ENCODE measurements at places on chromosomes 3 and 15. TPM values are rescaled to one million over a fixed set of nuclear protein-coding genes. Genes with fewer than 3 reads are reported as not detected.

GRCh38 chr15:79475306-79475705 is 43.2 kb downstream of the MINAR1 start:
- DNase-seq: no peak

GRCh38 chr3:23430781-23431398 is 227.8 kb downstream of the UBE2E2 start:
- no peak for DNase-seq

DNA sequence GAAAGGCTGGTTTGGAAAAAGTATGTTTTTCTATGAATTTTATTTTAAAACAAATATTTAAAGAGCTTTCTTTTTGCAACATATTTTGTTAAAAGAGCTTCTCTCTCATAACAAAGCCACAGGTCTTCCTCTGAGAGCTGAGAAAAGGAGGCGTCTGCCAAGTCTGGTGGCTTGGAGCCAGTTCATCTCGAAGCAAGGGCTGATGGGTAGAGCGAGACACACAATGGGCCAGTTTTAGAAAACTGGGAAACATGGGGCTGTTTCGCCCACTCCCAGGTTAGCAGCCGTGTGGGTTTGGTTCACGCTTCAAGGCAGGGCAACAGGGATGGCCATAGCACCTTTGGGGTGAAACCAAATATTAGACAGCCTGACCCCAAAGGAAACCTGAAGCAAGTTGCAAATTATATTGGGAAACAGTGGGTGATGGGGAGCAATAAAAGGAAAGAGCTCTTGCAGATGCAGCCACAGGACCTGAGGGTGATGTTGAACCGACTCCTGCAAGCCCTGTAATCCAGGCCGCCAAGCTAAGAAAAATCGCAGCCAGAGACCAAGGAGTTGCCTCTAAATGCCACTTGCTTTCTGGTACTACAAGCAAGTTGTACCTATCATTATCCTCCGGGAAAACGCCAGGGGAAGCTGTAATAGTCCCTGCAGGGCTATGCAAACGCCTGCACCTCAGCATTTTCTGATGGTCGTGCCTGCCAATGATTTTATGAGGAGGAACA is 88.4 kb upstream of the GALNT15 start:
- DNase-seq: no peak

- DNase-seq: no peak
These were observed 17.7 kb downstream of the AMOTL2 start for GRCh38 chr3:134356411-134357040.

GRCh38 chr3:156723182-156723619 is 48.8 kb downstream of the TIPARP start:
- no peak for DNase-seq

GRCh38 chr15:28944696-28945300 is 59.0 kb downstream of the APBA2 start:
- DNase-seq: peak; percentile 25

GRCh38 chr3:5051772-5052171 is 70.3 kb upstream of the ARL8B start:
- DNase-seq: no peak

DNA sequence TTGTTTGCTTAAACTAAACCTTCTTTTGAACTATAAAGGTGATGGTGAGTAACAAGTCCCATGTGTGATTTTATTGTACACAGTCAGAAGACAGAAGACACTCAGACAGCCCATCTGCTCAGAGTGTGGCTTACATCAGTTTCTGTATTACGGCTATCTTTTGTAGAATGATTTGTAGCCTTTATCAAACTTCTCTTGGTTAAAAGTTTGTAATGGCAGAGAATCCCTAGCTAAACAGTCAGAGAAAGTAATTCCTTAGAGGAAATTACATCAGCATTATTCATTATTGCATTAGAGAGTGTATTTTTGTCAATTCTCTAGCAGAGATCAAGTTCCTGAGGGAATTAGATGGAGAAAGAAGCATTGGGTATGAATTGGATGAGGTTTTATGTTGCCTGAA is 500.8 kb downstream of the CNTN4 start:
- no peak for DNase-seq

SOX14 gene
- not detected for total RNA-seq

KAT2B gene
- 11.2 TPM for total RNA-seq

SLC22A13 gene
- not detected for total RNA-seq

DHFR2 gene
- total RNA-seq: 2.9 TPM

CDHR4 gene
- total RNA-seq: not detected

RNU5B-1 gene
- not detected for total RNA-seq
